Non-pigmented ciliary epithelial cell (primary cell): ENCODE measurements at places on chromosomes 5 and 9.

DNA sequence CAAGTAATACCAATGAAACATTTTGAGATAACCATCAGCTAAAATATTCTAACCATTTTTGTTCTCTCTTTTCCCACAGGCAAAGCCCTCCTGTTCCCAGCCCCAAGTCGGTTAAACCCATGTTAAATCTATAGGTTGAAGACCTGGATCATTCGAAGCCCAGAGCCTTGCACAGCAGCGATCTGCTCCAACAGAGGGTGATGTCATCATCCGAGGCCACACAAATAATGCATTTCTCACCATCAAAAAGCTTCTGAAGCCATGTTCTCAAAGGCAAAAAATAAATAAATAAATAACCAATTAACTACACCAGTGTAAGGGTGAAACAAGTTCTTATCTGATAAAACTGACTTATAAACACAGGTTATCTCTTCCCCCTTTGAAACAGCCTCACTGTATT is 169.2 kb downstream of the ENTREP1 start:
- no peak for DNase-seq

- DNase-seq = no peak
These were observed 40.9 kb upstream of the SLC25A51 start for GRCh38 chr9:37944671-37945481.

DNA sequence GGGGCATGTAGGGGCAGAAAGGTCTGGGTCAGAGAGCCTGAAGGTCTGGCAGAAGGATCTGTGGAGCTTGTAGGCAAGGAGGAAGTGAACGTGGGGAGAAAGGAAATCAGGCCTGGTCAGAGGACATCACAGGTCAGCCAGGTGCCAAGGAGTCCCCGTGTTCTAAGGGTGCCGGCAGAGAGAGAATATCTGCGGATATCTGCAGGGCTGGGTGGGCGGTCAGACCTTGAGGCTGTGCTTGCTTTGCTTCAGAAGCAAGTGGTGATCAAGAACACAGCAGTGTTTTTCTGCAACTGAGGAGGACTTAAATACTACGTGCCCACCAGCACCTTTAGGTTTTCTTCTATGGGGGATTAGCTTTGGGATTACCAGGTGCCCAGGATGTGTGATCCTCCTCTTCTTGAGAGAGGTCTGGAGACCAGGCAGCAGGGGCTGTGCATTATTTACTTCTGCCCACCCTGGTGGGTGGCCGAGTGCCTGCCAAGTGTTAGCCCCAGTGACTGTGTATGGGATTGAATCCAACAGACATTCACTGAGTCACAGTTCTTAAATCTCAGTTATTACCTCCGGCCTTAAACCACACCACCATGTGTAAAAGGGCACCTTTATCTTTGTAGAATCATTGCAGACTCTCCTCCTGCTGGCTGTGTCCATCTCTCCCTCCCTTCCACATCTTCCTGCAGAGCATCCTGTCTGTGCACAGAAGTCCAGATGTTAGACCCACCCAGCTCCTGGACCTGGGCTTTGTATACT is 12.5 kb upstream of the SHB start:
- DNase-seq = no peak

GRCh38 chr5:14463629-14464028 is 118.0 kb upstream of the OTULINL start:
- DNase-seq = no peak

GRCh38 chr5:56910210-56910965 is 992 bp downstream of the SETD9 start:
- peak; percentile 36 for DNase-seq

- no peak for DNase-seq
These were observed 40.7 kb upstream of the AKNA start for GRCh38 chr9:114428466-114428865.

DNA sequence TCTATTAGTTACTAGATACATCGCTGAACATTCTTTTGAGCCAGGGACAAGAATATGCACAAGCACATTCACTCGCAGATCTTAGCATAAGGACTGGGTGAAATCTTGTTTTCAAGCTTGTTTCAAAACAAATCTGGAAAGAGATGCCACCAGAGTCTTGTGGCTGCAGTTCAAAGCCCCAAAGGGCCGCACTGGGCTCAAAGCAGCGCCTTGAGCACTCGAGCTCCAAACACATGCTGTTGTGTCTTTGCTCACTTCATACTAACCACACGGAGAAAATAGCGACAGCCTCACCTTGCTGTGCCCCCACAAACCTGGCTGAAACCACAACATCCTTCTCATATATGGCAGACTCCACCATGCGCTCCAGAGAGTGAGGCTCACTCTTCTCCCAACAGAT is 34.2 kb upstream of the IL7R start:
- no peak for DNase-seq

- DNase-seq = no peak
These were observed 22.8 kb downstream of the HMCN2 start for GRCh38 chr9:130288393-130288792.

- DNase-seq = peak; percentile 87
These were observed 4.1 kb downstream of the NFIL3 start for GRCh38 chr9:91419222-91420191.

GRCh38 chr9:133356391-133357091 is at the start of the genes SURF1 and SURF2:
Gene SURF1 (minus strand): TSS chr9:133356487. CDS start chr9:133356453, 34 bp downstream.
Gene SURF2 (plus strand): TSS chr9:133356550. CDS start chr9:133356593, 43 bp downstream.
- no peak for DNase-seq

- no peak for DNase-seq
These were observed 64.0 kb downstream of the RETREG1 start for GRCh38 chr5:16552666-16553343.

- no peak for DNase-seq
These were observed 12.6 kb downstream of the FAM78A start for GRCh38 chr9:131263701-131264100.

DNA sequence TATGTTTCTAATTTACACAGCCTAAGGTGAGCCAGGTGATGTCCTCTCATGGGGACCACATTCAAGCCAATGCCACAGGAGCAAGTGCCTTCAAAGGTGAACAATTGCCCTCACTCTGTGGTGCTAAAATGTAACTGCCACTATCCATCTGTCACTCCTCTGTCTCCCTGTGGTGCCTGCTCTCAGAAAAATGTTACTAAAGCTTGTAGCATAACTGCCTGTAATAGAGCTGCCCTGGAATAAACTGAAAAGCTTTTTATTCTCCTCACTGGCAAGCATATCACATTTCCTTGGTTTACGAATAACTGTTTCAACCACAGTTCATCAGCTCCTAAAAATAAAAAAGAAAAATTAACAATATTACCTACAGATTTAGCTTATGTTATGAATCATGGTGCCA is 142.4 kb downstream of the ST8SIA4 start:
- no peak for DNase-seq

DNA sequence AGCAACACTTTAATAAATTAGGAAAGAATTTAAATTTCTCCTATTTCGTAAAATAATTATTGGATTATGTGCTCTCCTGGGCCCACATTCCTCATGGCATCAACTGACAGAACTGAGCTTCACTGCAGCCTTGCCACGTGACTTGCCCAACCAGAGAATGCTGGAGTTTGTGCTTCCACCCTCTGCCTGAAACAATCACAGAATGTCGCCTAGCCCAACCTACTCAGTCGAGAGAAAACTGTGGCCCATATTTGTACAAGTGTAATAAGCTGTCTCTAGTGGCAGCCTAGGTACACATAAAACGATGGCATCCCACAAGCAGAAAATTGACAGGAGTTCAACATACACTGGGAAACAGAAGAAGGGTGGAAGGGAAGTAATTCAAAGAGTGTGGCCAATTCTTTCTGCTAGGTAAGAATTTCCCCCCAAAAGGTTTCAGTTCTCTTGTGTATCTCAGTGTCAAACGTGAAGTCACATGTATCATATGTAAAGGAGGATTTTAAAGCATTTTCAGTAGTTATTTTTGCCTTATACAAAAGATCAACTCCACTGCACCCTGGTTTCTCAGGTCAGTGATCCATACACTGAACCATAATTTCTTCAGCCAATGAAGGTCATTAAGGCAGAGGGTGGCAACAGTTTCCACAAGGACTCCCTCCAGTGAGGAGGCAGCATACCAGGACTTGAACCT is 41.7 kb downstream of the ZNF608 start:
- DNase-seq = no peak

DNA sequence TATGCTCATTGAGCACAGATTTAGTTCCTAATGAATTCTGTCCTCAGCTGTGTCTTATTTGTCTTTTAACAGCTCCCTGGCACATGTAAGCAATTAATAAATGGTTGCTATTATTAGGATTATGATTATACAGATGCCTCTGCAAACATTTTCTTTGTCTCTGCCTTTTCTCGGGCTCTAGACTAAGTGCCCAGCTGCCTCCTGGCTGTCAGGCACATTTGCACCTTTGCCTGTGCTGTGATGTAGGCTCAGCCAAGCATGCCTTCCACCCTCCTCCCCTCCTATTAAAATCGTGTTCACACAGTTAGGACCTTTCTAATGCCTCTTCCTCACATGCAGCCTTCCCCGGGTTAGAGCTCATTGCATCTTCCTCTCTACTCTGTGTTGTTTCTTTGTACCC is 25.7 kb downstream of the NPR3 start:
- no peak for DNase-seq

DNA sequence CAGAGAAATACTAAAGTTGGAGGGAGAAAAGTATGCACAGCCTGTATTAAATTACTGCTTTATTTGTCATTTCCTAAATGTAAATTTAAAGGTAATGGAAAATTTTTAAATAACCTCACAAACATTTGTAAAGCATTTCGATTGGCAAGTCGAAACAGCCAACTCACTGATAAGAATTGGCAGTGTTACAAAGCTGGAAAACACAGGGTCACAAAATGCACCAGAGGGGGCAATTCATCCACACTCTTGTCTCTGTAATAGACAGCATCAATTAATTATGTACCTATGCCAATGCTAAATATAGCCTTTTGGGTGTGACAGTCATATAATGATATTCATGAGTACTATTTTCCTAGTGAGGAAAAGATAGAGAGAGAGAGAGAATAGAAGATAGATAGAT is 140.6 kb upstream of the PRLR start:
- DNase-seq = no peak

- DNase-seq = no peak
These were observed 1.3 kb downstream of the PPP2R2B start for GRCh38 chr5:146877178-146877681.

DNA sequence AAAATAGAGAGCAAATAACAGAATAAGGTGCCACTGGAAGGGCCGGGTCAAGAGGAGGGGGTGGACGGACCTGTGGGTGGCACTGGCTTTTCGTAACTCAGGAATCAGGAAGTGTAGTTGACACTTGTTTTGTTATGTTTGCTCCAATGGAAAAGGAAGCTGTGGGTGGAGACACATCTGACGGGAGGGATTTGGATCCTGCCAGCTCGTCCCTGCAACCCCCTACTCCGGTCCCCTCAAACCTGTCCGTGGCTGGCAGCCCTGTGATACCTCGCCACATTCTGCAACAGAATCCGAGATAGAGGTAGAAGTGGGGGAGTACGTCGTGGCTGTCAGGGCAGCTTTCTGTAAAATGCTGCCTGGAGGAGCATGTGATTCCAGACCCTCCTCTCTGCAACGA is 104.2 kb upstream of the IER5L start:
- DNase-seq = no peak

DNA sequence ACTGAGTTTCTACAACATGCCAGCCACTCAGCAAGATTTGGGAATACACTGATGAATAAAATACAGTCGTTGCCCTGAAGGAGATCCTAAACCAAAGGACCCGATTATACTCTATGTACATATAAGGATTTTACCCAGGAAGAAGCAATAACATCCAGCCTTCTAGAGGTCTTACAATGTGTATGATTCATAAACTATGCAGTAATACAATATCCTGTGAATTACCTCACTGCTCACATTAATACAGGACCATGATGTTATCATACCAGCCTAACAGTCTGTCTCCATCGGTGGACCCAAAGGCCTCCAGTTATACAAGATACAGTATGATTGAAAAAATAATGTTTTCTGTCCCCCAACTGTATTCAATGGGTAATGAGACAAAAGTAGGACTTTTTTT is 310.5 kb upstream of the TRPM3 start:
- no peak for DNase-seq

GRCh38 chr5:96741891-96742309 is 65.8 kb downstream of the ERAP1 start:
- DNase-seq = no peak

DNA sequence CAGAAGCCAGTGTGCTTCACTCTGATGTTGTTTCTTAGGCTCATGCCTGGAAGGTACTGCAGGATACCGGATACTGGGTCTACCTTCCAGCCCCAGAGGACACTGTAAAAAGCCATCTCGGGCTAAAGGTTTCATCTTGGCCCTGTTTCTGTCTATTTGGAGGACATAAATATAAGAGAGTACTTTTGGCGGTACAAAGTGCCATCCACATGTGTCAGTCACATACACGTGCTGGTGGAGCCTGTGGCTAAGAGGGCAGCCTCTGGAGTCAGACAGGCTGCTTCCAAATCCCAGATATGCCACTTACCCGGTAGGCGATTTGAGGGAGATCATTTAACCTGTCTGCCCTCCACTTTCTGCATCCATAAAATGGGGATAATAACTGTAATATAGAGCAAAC is 160.4 kb downstream of the NR3C1 start:
- no peak for DNase-seq

DNA sequence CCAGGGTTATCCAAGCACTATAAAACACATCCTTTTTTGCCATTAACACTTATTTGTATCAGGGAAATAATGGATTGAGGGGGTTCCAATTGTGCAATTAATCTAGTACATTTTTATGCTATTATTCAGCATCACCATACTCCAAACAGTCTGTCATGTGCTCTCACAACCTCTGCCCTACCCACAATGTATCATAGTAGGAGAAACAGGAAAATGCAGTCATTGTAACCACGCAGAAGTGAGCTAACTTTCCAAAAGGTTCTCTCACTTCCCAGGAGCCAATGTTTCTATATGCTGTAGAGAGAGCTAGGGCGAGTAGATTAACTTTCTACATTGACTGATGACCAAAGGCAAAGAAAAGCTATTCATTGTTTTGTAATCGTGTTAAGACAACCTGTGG is 29.8 kb downstream of the DAB2 start:
- peak; percentile 79 for DNase-seq

DNA sequence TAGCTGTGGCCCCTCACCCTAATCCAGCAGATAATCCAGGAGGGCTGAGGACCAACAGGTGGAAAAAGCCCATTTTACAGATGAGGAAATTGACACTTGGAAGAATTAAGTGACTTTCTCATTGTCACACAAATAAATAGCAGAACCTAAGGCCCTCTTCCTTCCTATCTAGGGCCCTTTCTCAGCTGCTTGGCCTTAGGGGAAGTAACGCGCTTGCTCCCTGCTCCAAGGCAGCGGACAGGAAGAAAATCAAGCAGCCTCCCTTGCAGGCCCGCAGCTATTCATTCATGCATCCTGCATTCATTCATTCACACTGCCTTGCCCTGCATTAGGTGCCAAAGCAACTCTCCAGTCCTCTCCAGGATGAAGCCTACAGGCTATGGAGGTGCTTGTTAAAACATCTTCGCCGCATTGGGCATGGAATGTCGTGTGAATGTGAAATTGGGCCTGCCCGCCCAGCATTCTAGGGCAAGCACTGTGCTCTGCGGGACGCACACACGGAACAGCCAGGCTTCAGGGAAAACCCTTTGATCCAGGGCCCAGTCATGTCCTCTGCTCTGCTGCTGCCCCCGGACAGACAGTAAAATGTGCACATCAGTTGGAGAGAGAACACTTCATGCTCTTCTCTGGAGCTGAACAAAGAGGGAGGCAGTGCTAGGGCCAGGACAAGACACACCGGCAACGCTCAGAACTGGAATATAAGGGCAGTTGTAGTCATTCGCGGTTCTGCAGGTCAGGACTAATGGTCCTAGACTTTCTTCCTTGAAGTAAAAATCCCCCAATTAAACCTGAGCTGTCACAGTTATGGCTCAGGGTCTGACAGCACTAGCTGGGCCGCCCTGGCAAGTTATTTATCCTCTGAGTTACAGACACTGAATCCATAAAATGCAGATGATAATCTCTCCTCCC is 166.0 kb downstream of the COL23A1 start:
- DNase-seq = no peak

GRCh38 chr9:118094387-118094786 is 390.2 kb downstream of the TLR4 start:
- DNase-seq = no peak
